Stimulated activated CD4-positive, alpha-beta T cell treated with anti-CD3 and anti-CD28 coated beads, Interleukin-15, amount 100 ng/mL, for 1 hour (primary cell): ENCODE measurements at places on chromosomes 16 and 17.

- no peak for DNase-seq
Measured at GRCh38 chr16:87924041-87924810, 12.1 kb downstream of the CA5A start.

GRCh38 chr16:19309178-19309577, 23.6 kb downstream of the CLEC19A start:
- DNase-seq = no peak

- DNase-seq = no peak
Measured at GRCh38 chr17:6352801-6353560, 81.9 kb downstream of the AIPL1 start.

- no peak for DNase-seq
Measured at GRCh38 chr16:49366669-49367068, 6.9 kb upstream of the C16orf78 start.

DNA sequence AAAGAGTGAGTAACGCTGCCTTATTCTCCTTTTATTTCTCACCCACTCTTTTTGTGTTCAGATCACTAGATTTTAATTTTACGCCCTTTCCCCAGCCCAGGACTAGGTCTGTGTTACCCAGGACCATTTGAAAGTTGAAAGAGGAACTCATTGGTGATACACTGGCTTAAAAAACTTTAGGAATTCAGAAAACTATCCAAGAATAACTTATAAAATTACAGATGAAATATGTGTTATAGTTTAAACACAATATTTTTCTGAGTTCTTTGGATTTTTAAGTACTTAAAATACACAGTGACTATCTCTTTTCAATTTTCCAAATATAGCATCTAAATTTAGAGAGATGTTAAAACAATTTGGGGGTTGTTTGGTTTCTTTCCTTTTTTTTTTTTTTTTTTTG, 385.2 kb downstream of the CDH13 start:
- DNase-seq = no peak
